ENCODE measurements at places on chromosomes 13 and 19.

DNA sequence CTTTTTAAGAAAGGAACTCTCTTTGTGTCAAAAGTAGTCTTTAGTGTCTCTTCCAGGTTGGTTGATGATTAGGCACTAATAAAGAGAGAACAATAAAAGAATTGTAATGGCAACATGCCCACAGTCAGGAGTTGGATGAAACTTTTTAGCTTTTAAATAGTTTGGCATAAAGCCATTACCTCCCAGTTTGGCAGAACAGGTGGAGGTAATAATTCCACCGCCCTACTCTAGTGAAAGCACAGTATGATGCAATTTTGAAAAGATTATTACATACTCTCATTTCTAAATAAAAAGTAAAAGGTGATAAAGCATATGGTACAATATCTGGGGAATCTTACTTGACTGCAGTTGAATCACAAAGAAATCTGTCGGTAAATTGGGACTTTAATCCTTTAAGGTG is 497.6 kb downstream of the SUCLA2 start:
- no peak for DNase-seq

- no peak for DNase-seq
Observed at GRCh38 chr13:29799041-29799440, 51.4 kb downstream of the UBL3 start.

DNA sequence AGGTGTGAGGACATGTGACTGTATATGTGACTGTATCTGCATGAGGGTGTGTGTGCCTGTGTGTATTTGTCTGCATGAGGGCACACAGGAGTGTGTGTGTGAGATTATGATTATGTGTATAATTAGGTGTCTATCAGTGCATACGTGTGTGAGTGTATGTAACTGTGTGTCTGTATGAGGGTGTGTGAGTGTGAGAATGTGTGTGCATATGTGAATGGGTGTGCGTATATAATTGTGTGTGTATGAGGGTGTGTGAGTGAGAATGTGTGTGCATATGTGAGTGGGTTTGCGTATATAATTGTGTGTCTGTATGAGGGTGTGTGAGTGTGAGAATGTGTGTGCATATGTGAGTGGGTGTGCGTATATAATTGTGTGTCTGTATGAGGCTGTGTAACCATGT is 3.0 kb upstream of the ACSBG2 start:
- no peak for DNase-seq

DNA sequence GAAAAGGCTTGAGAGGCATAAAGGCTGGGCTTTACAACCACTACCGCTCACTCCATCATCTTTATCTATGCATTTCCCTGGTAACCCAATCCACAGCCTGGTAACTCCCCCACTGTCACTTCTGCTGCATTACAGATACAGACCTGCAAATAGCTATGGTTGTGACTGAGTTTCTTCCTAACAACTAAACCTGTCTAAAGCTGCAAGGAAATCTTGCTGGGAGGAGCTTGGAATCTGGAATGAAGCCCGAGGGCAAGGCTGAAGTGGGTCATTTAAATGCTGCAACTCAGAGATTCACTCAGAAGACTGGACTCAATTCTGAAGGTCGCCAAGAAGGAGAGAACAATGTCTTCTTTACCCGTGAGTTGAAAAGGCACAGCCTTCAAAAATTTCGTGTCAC is at the start of gene LGALS13:
LGALS13 (plus strand) TSS at position 301 of the 400 bp plus-strand sequence; CDS start at position 346, 45 bp downstream.
- no peak for DNase-seq

DNA sequence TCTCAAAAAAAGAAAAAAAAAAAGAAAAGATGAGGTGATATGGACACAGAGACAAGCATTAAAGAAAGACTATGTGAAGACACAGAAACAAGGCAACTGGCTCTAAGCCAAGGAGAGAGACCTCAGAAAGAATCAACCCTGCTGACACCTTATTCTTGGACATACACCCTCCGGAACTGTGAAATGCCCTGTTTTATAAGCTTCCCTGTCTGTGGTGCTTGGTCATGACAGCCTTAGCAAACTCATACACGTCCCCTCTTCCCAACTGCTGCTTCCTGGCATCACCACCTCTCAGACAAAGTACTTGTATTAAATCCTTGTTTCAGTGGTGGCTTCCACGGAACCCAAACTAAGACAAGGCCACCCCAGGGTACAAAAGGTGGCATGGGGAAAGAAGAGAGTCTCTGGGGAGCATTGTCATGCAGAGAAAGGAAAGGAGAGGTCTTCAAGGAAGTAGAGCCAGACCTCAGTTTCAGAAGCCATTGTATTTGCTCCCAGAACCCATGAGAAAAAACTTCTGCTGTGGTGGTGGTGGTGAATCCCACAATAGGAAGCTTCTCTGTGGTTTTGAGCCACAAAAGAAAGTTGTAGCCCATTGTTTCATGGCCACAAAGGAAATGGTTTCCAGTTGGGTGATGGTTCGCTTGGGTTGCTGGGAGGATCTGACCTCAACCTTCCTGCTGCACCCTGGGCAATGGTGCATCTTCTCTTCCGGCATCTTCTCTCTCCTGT is 16.3 kb upstream of the TSPAN16 start:
- no peak for DNase-seq

GRCh38 chr13:27053210-27053884 is 118.3 kb downstream of the USP12 start:
- no peak for DNase-seq

DNA sequence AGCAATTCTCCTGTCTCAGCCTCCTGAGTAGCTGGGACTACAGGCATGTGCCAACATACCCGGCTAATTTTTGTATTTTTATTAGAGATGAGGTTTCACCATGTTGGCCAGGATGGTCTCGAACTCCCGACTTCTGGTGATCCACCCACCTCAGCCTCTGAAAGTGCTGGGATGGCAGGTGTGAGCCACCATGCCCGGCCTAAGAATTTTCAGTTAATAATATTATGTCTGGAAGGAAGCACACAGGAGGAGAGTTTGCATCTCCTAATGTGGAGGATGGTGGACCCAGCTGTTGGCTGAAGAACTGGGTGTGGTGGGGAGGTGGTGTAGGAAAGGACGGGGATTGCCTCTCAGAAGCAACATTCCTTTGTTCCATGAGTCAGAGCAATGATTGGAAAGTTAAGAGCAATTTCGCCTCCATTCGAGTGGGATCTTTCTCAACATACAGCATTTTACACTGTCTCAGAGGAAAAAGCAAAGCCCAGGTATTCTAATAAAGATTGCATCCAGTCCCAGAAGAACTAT is 11.9 kb downstream of the PDCD2L start:
- DNase-seq: no peak

DNA sequence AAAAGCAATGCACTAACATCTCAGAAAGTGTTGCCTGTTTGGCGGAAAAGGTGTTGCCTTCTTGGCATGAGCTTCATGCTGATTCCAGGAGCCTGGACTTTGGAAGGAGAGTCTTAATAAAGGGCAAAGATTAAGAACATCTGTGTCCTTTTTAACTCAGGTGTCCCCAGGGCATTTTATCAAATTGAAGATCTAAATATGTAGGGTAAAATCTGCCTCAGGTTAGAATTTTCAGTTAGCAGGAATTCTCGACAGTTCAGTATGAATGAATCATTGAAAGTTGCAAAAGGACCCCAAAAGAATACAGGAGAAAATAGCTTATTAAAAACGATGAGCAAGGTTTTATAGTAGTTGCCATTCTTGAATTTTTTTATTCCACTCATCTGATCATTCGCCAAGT is 325.2 kb downstream of the SUCLA2 start:
- no peak for DNase-seq

- DNase-seq: no peak
Observed at GRCh38 chr19:29887442-29887855, 54.6 kb upstream of the URI1 start.

GRCh38 chr13:62910541-62911060 is 1495.0 kb upstream of the PCDH20 start:
- no peak for DNase-seq

- DNase-seq: no peak
Observed at GRCh38 chr19:41924151-41925145, 3.8 kb downstream of the ERFL start.

GRCh38 chr13:28408235-28408848 is 86.6 kb downstream of the FLT1 start:
- DNase-seq: no peak

GRCh38 chr19:16598848-16599247 is 26.6 kb upstream of the SLC35E1 start:
- DNase-seq: no peak

GRCh38 chr19:9189535-9189934 is 10.8 kb downstream of the OR7D2 start:
- DNase-seq: no peak

- DNase-seq: no peak
Observed at GRCh38 chr13:104024416-104025170, 958.4 kb upstream of the SLC10A2 start.

GRCh38 chr13:101829484-101829883 is 377.0 kb downstream of the ITGBL1 start:
- DNase-seq: no peak

DNA sequence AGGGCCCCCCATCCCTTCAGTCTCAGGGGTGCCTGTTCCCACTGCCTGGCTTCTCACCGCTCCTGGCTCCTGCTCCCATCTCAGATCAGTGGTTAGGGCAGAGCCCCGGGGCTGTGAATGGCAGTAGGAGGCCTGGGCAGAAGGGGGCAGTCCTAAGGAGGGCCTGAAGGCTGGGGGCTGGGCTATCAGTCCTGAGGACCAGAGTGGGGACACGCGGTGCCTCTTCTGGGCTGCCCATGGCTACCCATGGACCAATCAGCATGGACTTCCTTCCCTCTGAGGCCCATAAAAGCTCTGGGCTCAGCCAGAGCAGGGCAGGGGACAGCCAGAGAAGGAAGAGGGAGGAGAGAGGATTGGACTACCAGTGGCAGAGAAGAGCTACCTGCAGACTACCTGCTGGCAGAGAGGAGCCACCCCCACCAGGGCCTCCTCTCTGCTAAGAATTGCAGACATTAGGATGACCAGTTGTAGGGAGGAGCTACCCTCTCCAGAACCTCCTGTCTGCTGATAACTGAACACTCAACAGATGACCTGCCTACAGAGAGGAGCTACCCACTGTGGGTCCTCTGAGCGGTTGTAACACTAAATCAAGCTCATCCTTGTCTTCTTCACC is 12.1 kb upstream of the UBE2S start:
- DNase-seq: no peak

- no peak for DNase-seq
Observed at GRCh38 chr19:5798244-5798643, 6.6 kb upstream of the NRTN start.

DNA sequence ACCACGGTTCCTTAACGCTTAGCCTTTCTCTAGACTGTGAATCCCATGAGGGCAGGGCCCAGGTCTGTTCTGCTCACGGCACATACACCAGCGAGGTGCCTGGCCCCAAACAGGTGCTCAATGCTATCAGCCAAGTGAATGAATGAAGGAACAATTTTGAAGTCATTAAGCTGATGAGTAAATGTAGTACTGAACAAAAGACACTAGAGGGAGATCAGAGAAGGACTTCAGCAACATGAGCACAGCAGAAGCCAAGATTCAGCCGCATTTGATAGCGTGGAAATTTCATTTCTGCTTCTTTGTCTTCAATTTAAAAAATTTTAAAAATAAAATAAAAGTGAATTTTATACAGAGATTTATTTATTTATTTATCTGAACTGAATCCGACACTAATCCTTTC is 20.1 kb upstream of the MYO16 start:
- DNase-seq: peak; percentile 28

DNA sequence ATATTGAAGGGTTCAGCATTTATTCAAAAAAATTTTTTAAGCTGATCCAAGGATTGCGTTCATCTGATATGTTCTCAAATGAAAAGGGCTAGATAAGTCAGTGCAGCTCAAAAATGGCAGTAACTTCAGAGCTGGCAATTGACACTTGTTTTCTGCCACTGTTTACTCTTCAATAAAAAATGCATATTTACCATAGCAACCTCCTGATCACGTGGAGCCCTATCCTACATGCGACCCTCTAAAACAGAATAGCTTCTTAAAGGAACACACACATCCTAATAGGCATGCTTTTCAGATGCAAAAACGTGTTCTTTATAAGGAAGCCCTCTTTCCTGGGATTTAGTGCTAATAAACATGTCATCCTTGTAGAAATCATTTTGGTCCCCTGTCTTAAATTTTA is 150.2 kb downstream of the ZNF536 start:
- no peak for DNase-seq

- DNase-seq: peak; percentile 17
Observed at GRCh38 chr19:18789883-18790565, 1.1 kb downstream of the COMP start.

- DNase-seq: peak; percentile 98
Observed at GRCh38 chr19:16076154-16076957, at the start of gene TPM4. TPM4 (plus strand) TSS chr19:16076495; CDS start chr19:16076566, 71 bp downstream.

- peak; percentile 19 for DNase-seq
Observed at GRCh38 chr13:60627071-60627686, 230.2 kb downstream of the TDRD3 start.

DNA sequence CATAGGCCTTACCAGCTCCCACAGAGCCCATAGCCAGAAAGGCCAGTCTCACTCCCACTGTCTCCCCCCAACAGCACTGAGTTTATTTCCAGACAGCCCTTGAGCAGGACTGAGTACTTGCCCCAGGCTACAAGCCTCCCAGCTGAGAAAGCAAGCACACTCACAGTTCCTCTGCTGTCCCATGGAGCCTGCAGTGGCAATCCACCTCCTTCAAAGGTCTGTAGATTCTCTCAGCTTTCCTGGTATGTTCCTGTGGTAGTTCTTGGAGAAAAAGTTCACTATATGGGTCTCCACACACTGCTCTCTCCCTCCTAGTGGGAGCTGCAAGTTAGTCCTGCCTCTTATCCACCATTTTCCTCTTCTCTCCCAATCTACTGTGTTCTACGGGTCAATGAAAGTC is 728.7 kb downstream of the DIAPH3 start:
- no peak for DNase-seq

DNA sequence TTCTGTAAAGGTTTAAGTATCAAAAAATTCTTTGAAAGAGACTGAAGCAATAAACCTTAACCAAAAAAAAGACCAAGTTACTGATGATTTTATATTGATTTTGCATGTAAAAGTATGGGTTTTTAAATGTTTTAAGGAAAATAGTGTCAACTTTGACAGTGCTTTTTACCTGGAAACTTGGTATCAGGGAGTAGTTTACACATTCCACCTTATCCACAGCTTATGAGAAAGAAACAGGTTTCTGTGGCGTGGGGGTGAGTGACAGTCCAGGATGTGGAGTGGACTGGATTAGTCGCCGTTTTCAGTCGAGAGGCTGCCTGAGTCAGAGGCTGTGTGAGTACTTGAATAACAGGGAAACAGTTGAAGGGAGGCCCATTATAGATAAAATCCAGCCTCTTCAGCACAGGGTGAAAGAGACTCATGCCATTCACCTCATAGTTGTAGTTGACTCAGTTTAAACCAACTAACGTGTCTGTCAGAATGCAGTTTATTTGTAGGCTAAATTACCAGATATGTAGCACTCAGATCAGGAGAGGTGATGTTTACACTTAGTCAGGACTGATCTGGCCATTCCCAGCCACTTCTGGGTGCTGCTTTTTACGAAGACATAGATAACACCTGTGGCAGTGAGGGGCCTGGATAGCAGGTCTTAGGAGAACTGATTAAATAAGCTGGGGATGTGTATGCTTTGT is 595 bp upstream of the GPR183 start:
- DNase-seq: peak; percentile 86

- peak; percentile 91 for DNase-seq
Observed at GRCh38 chr13:99124794-99125316, 75.8 kb upstream of the UBAC2 start.

GRCh38 chr19:11581740-11582139 is 4.3 kb upstream of the ACP5 start:
- DNase-seq: no peak
